ENCODE measurements at places on chromosomes 6 and 20.

GRCh38 chr6:99608059-99608885 is 1.6 kb downstream of the PRDM13 start:
- no peak for DNase-seq

DNA sequence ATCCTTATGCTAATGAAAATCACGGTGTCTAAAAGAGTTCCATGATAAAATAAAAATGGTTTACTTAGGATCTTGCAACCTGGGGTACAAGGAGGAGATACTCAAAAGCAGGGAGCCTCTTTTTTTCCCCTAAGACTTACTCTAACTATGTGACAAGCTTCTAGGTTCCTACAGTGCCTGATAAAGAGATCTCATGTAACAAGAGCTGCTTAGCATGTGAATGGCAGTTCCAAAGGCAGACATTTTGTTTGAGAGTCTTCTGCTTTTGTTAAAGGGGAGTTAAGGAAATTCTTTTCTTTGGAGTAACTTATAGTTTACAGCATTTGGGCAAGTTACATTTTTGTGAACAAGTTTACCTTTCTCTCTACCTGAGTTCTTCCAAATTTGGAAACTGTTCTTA is 945.8 kb upstream of the ADGRB3 start:
- DNase-seq: no peak

- no peak for DNase-seq
Measured at GRCh38 chr20:33789109-33789857, 21.9 kb upstream of the CHMP4B start.

DNA sequence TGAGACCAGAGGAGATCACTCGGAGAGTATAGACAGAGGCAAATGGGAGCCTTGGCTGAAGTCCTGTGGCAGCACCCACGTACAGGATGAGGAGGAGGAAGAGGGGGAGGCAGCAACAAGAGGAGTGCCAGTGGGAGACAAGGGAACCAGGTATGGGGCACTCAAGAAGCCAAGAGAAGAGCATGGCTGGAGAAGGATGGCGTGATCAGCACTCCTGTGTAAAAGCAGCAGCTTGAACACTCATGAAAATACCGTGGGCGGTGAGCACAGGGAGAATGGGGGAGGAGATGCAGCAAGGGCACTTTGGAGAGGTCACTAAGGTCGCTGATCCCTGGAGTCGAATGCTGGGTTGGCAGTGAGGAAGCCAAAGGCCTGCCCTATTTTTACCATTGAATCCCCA is 51.2 kb upstream of the PRND start:
- DNase-seq: no peak

- no peak for DNase-seq
Measured at GRCh38 chr20:39553120-39553519, 591.0 kb downstream of the DHX35 start.

DNA sequence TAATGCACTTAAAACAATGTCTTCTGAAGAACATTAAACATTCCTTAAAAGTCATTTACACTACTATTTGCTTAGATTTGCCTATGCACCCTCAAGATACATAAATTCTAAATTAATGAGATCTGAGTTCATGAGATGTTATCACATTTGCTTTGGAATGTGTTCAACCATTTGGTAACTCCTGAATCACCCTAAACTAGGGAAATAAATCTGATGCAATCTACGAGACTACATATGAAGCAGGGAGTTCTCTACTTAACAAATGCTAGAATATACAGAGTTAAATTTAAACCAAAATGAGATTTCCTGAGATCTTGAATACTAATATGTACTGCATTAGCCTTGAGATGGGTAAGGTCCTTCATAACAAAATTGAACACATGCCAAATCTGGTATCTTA is 170.1 kb downstream of the CLIC5 start:
- no peak for DNase-seq

- DNase-seq: no peak
Measured at GRCh38 chr6:133894795-133895358, 6.0 kb downstream of the TCF21 start.

- no peak for DNase-seq
Measured at GRCh38 chr20:62269871-62270270, 31.6 kb downstream of the OSBPL2 start.

- peak; percentile 47 for DNase-seq
Measured at GRCh38 chr6:28896505-28897368, 27.0 kb downstream of the TRIM27 start.

DNA sequence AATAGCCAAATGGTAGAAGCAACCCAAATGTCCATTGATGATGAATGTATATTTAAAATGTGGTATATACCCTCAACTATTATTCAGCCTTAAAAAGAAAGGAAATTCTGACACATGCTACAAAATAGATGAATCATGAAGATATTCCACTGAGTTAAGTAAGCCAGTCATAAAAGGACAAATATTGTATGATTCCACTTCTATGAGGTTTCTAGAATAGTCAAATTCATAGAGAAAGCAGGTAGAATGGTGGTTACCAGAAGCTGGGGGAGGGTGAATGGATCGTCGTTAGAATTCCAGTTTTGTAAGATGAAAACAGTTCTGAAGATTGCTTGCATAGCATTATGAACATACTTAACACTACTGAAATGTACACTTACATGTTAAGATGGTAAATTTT is 214.3 kb upstream of the MYLIP start:
- DNase-seq: no peak

GRCh38 chr6:140844167-140844566 is 1288.6 kb upstream of the GJE1 start:
- no peak for DNase-seq

- no peak for DNase-seq
Measured at GRCh38 chr6:44052419-44053023, 74.7 kb downstream of the MRPL14 start.

DNA sequence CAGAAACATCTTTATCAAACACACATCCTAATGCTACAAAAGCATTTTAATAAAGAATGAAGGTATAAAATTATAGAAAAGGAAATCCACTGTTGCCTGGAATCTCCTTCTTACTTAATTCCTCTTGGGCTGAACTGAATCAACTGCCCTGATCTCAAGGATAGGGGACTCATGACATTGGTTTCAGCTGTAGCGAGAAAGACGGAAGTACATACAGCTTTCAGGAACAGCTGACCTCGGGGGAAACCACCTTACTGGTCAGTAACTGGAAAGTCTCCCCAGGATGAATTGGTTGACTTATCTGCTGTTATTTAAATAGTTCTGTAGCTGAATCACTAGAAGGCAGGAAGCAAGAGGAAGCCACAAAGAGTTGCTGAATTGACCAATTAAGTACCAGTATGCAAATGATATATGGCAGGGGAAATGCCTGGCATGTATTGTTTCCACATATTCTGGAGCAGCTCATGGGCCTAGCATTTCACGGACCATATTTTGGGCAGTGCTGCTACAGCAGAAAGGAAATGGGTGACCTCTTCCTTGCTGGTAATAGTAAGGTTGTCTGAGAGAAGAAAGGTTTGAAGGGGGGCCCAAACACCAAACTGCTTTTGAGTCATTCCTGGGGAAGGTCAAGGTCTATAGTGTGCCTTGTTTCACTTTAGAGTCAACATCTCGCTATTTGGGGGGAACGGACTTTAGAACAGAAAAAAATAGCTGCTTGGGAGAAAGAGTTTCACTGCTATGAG is 43.7 kb upstream of the MAP7 start:
- DNase-seq: no peak

DNA sequence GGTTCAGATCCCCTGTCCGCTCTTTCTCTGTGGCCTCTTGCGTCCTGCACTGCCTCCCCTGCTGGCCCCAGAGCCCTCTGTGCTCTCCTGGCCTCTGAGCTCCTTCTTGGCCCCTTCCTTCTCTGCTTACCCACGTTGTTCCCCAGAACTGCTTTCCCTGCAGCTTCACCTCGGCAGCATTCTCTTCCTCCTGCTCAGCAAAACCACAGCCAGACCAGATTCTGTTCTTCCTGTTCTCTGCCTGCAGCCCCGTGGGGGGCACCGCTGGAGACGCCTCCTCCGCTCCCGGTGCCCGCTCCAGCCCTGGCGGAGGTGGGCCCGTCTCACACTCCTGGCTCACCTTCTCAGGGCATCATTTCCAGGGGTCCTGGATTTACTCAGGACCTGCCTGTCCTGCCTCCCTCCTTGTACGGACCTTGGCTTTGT is 59.7 kb downstream of the TCP11 start:
- no peak for DNase-seq

Measured in NCI-H2171 (cell line).